ENCODE measurements at places on chromosomes 4 and X.

- no peak for DNase-seq
Observed at GRCh38 chr4:109441862-109442458, 8.3 kb downstream of the SEC24B start.

DNA sequence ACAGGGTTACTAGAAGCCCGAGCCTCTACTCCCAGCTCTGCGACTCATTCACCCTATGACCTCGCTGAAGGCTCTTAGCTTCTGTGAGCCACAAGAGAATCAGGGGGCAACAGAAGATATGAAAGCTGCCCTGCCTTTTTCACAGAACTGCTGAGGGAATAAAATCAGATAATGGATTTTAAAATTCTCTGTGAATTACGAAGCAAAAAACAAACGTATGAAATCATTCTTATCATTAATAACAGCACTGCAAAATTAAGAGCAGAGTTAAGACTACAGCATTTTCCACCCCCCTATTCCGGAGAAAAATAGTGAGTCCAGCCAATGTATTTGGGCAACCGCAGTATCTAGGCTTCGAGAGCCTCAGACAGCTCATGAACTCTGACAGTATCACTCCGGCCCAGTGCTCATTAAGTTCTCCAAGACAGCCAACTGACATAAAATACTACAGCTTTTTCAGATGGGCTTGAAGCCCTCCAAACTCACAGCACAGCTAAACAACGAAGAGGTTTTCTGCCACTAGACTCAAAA is 33.4 kb downstream of the AFAP1 start:
- no peak for DNase-seq

DNA sequence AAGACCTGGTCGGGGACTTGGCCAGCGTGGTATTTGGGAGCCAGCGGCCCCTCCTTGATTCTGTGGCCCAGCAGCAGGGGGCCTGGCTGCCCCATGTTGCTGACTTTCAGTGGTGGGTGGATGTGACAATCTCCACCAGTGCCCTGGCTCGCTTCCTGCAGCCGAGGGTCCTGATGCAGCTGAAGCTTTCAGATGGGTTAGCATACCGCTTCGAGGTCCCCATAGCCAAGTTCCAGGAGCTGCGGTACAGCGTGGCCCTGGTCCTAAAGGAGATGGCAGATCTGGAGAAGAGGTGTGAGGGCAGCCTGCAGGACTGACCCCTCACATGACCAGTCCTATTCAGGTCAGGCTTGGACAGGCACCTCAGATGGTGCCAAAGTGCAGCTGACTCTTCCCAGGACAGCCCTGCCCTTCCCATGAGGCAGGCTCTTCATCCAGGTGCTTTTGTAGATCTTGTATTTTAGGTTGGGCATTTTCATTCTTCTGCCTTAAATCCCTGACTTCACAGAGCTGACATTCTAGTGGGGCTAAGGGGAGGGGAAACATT is 15.1 kb downstream of the LNX1 start:
- no peak for DNase-seq

DNA sequence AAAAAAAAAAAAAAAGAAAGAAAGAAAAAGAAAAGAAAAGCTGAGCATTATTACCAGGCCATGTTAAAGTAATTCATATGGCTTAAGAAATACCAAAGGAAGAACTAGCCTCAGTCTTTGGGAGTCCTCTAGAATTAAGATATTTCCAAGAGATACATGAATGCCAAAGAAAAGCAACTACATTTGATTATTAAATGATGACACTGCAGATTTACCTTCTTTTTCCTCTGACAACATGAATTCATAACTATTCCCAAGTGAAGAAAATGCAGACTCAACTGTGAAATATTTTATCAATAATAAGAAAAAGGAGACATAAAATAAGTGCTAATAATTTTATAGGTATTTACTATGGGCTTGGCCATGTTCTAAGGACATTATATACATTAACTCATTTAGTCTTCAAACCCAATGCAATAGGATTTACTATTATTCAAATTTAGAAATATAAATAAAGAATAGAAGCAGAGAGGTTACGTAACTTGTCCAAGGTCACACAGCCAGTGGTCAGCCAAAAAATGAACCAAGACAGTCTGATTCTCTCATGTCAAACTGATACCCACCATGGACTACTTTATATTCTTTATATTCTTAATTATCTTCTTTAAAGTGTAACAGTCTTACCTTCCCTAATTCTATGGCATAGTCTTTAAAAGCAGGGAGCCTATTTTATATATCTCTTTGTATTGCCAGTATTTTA is 6.9 kb downstream of the SH3D19 start:
- no peak for DNase-seq
